ENCODE measurements at places on chromosomes 16 and 17.

DNA sequence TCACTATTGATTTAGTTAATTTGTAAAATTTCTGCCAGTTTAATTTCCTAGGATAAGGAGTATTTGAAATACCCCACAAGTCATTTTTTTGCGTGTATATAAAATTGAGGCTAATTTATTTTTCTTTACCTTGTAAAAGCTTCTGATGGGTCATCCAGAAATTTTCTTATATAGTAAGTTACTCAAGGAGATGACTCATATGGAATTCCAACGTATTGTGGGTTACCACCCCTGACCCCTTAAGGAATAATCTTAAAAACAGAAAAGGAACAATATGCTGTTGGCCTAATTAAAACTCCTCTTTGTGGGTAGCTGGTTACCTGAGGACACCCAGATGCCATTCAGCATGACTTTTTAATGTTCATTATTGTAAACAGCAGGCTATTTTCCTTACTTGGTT, 13.6 kb downstream of the HEATR6 start:
- DNase-seq: no peak

DNA sequence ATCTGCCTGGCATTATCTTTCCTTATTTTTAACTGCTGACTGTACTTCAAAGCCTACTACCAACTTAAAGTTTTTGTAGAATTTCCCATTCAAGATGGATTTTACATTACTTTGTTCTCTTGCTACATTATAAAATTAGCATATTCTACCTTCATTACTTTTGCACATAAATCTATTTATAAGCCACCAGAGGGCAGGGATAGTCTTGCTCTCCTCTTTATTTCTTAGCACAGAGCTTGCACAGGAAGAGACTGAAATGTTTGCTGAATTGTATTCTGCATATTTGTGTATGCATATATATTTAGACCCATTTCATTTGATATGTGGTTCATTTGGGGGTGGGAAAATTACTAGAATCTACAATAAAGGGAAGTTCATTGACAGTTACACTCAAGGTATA, 108.0 kb downstream of the SKAP1 start:
- no peak for DNase-seq

DNA sequence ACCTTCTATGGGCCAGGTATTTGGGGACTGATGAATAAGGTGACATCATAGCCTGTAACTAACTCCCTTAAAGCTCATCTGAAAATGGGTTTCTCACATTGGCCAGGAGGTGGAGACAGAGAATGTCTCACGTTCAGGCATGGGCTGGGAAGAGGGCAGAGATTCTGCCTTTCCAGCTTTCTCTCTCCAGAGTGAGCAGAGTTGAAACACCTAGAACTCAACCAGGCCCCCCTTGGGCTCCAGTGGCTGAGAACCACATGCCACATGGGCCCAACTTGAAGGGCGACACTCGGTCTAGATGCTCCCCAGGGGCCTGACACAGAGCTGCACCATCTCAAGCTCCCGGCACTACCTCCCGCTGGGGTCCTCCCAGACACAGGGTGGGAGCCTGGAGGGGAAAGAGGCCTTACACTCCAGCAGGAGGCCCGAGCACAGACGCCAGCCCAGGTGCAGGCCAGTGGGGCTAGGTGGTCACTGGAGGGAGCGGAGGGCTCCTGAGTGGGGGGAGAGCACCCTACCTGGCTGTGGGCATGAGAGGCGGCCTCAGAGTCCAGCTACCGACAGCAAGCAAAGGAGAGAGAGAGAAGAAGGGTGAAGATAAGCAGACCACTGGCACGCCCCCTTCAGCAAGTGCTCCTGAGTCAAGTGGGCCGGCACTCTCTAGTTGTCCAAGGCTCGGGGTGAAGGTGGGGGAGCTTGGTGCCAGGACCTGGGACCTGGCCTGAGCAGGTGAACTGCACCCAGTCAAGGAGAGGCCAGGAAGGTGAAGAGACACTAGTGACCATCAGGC, 55.9 kb downstream of the MYO18A start:
- no peak for DNase-seq

DNA sequence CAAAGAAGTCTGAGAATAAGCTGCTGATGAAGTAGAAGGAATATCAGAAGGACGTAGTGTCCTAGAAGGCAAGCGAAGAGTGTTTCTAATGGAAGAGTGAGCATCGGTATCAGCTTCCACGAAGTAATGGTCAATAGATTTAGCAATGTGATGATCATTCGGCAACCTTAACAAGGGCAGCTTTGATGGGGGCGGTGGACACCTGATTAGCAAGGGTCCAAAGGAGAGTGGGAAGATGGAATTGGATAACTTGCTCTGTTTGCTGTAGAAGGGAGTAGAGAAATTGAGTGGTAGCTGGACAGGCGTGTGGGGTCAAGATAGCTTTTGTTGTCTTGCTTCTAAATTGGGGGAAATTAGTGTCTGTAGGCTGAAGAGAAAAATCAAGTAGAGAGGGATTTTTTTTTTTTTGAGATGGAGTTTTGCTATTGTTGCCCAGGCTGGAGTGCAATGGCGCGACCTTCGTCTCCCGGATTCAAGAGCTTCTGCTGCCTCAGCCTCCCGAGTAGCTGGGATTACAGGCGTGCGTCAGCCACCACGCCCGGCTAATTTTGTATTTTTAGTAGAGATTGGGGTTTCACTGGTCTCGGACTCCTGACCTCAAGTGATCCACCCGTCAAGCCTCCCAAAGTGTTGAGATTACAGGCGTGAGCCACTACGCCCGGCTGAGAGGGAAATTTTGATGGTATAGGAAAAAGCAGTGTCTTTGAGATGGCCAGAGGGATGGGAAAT, 13.9 kb upstream of the HES7 start:
- no peak for DNase-seq

GRCh38 chr17:79802736-79803420, 6.0 kb upstream of the CBX8 start:
- DNase-seq: no peak

- no peak for DNase-seq
These were observed 18.6 kb downstream of the ZDHHC7 start for GRCh38 chr16:84992717-84993075.

DNA sequence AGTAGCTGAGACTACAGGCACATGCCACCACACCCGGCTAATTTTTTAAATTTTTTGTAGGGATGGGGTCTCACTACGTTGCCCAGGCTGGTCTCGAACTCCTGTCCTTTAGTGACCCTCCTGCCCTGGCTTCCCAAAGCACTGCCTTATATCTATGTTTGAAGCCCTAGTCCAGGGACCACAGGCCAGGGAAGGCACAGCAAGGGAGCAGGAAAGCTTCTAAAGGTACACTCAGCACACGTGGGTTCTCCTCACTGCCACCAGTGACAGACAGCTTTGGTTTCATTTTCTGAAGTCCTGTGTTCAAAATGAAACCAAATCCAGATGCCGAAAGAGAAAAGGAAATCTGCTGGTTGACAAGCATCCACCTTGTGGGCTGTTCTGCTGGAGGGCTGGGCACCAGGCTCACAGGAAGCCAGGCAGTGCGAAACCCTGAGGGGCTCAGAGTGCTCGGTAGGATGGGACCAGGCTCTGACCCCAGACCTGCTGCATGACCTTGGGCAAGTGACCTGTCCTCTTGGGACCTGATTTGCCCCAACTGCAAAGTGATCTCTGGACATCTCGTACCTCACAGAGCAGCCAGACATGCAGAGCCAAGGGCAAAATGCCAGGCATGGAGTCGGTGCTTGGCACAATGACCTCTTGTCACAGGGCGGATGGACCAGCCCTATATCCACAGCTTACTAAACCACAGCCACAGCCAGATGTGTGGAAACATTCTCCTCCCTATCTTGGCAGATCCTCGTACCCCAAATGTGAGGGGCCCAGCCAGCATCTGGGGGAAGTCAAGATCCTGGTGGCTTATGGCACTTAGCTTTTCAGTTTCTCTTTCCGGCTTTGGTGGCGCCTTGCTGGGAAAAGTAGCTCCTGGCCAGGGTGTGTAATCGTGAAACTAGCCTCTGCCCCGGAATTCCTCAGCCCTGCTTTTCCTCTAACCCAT, 2.8 kb upstream of the SOCS1 start:
- DNase-seq: peak; percentile 14

GRCh38 chr16:1048442-1049112, 24.0 kb upstream of the SSTR5 start:
- no peak for DNase-seq

GRCh38 chr16:49635591-49636581, 220.0 kb downstream of the ZNF423 start:
- DNase-seq: no peak

GRCh38 chr16:2713523-2713922, 6.5 kb downstream of the PRSS27 start:
- DNase-seq: no peak

- no peak for DNase-seq
These were observed 23.1 kb downstream of the LGALS9 start for GRCh38 chr17:27654136-27654535.

DNA sequence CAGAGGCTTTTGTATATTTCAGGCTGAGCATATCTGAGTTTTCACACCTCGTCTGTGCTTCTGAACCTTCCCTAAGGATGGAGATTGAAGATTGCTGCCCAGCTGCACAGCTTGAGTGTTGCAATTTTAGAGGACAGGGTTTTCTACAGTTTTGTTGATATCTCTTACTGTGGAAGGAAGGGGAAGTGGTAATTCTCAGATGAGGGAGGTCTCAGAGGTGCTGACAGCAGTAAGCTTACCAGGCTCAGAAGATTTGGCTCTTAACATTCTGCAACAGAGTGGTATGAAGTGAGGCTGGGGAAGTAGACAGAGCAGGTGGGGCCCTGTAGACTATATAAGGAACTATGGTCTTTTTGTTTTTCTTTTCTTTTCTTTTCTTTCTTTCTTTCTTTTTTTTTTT, 45.8 kb upstream of the ARHGAP17 start:
- DNase-seq: no peak

GRCh38 chr17:19928299-19928698, 49.3 kb downstream of the AKAP10 start:
- no peak for DNase-seq

GRCh38 chr17:9074131-9074530, 52.8 kb downstream of the NTN1 start:
- no peak for DNase-seq

GRCh38 chr17:42178817-42179216, 2.1 kb downstream of the KCNH4 start:
- DNase-seq: no peak

DNA sequence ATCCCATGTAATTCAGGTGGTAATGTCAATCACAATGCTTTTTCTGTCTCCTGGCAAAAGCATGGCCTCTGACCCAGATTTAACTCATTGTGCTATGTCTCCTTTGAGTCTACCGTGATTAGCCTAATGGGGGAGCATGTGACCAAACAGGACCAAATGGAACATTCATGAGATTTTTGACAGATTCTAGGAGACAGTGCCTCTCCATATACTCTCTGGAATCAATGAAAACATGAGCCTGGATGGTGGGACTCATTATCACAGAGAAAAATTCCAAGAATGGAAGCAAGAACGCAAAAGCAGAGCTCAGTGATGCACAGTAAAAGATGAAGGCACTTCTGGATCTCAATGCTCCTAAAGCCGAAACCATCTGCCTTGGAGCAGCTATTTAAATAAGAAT, 307.9 kb upstream of the MON1B start:
- no peak for DNase-seq

- no peak for DNase-seq
These were observed 3.0 kb downstream of the CYLD start for GRCh38 chr16:50744881-50745280.

- DNase-seq: no peak
These were observed 406.2 kb downstream of the GRIN2A start for GRCh38 chr16:9775998-9776397.

- no peak for DNase-seq
These were observed 138.6 kb upstream of the CHMP6 start for GRCh38 chr17:80853076-80853475.

Data from activated CD4-positive, alpha-beta T cell treated with anti-CD3 and anti-CD28 coated beads for 1 hour (primary cell).